GM12891 (cell line): ENCODE measurements at places on chromosomes 3 and 15.

DNA sequence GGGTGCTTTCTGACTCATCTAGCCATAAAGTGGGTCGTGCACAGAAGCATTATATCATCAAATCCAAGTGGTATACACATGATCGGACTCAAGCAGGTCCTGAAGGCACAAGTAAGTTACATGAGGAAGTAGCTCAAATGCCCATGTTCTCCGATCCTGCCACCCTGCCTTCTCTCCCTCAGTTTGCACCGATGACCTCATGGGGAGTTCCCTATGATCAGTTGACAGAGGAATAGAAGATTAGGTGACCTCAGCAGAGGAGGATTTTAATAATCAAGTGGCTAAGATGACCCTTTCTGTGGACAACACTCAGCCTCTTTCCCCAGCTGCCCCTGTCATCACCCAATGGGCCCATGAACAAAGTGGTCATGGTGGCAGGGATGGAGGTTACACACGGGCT is 149.5 kb downstream of the TBC1D5 start:
- no peak for DNase-seq

DNA sequence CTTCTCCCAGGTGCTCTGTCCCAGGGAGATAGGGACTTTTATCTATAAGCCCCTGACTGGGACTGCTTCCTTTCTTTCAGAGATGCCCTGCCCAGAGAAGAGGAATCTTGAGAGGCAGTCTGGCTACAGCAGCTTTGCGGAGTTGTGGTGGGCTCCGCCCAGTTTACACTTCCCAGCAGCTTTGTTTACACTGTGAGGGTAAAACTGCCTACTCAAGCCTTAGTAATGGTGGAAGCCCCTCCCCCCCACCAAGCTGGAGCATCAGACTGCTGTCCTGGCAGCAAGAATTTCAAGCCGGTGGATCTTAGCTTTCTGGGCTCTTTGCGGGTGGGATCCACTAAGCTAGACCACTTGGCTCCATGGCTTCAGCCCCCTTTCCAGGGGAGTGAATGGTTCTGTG is 253.8 kb upstream of the ARL6 start:
- DNase-seq = no peak

DNA sequence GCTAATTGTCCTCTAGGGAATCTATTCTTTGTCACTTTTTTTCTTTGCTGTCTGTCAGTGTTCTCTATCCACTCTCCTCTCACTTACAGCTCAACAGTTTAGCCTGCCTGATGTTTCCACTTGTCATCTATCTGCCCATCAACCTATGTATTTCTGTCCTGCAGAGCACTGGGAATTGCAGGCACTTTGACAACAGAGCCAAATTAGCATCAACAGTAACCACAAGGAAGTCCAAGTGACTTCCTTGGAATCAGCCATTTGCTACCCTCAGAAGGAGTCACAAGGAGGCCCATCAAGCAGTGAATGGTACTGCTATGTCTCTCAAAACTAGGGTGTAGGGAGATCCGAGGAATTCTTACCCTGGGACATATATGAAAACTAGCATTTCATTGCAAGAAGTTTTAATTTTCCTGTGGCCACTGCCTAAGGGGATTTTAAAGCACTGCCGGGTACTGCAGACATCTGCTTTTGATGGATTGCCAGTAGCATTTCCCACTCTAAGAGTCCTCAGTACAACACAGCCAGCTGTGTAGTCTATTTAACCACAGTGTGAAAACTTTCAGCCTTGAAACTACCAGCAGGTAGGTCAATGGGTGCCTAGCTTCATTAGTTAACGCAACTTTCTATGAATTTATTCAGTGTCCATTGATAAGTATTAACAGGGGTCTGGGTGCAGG is 898.8 kb downstream of the NTRK3 start:
- DNase-seq = no peak

GRCh38 chr15:100559330-100559729 is 30.6 kb upstream of the CERS3 start:
- DNase-seq = no peak

DNA sequence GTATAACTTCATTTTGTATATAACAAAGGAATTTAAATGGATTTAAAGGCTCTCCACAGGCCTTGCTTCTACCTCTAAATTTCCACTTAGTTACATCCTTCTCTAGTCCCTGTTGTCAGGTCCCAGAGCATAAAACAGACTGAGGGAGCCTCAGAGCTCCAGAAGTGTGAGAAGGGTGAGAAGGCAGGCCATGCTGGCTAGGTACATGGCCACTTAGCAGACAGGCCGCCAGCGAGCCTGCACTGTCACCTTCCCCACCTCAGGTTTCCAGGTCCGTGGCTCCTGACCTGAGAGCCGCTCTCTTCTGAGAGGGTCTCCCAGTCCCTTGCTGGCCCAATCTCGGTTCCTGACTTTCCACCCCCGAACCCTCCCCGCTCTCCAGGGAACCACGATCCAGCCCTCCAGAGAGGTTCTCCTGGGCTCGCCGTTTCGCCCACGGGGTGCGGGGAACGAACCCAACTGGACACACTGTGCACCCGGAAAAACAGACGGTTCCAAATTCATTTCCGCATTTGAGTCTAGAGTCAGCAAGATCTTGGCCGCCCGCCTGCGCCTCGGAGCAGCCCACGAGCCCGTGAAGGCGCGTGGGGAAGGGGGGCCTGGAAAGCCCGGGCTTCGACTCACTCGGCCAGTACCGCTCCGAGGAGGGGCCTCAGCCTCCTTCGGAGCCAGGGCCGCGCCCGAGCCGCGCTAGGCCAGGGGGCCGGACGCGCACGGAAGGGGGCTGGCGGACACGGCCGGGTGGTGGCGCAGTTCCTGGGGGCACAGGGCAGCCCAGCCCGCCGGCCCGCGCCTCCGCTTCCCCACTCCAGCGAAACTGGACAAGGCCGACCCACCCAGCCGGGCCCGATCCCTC is 16.7 kb upstream of the SOX2 start:
- no peak for DNase-seq

GRCh38 chr3:155641956-155642355 is 102.9 kb downstream of the PLCH1 start:
- DNase-seq = no peak

DNA sequence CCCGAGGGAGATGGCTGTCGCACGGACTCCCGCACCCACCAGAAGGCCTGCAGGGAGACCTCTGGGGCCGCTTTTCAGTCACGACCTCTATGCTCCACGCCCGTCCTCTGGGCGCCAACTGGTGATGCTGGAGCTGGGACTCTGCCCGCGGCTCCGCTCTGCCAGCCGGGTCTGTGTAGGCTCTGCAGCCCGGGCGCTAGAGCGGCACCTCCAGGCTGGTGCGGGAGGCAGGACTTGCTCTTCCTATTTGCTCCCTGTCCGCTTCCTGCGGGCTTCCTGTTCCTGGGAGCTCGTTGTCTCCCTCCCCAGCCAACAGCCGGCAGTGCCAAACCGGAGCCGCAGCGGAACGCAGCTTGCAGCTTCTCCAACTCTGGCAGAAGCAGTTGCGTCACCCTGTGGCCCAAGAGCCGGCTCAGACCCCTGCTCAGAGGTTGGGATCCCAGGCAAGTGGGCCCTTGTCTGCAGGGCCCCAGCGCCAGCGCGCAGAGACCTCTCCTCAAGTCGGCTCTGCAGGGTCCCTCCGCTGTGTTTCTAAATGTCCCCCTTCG is 285.9 kb downstream of the XXYLT1 start:
- no peak for DNase-seq

DNA sequence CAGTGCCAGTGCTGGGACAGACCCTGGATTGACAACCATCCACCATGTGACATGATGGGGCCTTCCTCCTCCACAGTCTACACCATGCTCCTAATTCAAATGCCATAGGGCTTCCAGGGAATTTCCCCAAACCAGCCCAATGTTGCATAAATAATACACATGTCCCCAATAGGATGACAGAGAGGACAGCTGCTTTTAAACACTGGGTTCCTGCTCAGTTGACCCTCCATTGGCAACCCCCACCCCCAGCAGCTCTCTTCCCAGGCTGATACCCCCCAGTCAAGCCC is 28.3 kb upstream of the ATP2B2 start:
- DNase-seq = no peak

GRCh38 chr3:46844881-46845312 is 18.3 kb downstream of the MYL3 start:
- no peak for DNase-seq

DNA sequence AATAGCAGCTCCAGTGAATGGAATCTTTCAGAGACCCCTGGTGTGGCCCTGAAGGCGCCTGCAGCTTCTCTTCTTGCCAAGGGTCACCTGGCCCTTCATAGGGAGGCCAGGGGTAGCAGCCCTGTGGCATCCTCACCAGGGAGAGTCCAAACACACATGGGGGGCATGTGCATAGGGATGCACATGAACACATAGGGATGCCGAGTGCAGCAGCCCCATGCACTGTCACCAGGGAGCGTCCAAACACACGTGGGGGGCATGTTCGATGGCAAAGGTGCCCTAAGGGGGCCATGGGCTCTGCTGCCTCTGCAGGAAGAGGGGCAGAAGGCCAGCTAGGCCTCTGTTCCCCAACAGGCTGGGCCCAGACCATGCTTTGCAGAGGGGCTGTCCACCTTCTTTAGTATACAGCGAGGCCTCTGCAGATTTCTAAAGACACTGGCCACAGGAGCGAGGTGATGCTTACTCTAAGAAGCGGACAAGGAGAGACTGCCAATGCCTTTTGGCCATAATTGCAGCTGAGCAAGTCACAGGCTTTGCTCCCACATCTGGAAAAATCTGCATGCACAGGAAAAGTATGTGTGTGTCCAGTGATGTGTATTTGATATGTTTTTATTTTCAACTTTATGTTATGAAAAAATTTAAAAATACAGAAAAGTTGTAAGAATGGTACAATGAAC is 21.0 kb downstream of the ANAPC13 start:
- DNase-seq = no peak
